ENCODE measurements at places on chromosomes 13 and 19.

DNA sequence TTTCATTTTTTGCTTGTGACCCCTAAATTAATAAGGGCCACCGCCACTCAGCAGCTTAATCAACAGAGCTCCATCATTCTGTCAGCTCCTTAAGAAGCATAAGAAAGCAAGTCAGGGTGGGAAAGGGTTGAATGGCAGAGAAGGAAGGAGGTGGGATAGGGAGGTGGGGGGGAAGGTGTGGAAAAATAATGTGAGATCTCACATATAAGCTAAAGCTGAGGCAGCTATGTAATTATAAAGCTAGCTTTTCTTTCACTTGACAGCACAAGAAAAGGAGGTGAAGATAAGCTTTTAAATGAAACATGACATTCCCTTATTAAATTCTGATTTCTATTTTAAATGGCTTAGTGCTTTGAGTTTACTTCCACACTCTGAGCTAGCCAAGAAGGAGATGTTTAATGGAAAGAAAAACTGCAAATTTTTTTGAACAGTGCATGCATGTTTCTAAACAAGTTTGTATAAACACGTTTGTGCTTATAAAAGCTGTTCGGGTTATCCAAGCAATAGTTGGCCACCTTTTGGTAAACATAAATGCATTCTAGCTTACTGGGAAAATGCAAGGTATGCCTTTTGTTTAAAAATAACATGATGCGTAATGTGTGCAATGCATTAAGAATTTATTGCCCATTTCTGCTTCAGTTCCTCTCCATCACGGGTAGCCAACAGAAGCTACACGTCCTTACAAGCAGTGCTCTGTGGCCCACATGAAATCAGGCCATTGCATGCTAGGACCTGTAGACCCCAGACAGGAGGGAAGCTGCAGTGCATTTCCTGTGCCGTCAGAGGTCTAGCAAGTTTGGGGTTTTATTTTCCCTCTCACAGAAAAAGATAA lies 96.2 kb downstream of the LHFPL6 start:
- DNase-seq = no peak

- DNase-seq = no peak
These were observed 5.2 kb downstream of the CTU1 start for GRCh38 chr19:51102991-51103390.

DNA sequence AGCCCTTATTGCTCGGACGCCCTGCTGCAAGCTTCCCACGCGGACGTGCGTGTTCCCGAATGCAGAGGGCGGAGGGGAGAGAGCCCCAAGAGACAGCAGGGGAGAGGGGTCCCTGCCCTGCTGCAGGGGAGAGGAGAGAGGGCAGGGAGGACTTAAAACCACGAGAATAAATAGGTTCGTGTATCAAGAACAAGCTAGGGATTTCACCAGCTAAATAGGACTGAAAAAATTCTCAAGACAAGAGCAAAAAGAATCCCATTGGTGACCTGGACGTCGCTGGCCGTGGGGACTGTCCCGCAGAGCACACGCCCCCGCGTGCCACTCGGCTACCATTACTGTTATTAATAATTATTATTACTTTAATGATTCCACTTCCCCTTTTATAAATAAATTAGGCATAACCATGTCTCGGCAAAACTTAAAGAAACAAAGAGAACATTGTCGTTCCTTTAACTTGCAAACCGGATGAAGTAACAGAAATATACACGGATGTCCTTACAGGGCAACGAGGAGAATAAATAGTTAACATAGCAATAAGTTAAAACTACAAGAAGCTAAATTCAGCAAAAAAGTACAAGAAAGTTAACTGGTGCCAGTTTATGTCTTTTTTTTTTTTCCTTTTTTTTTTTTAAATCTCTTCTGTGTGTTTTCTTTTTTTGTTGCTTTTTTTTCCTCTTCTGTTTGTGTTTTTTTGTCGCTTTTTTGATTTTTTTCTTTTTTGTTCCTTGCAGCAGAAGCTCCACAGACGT lies 16.6 kb downstream of the PRKCSH start:
- no peak for DNase-seq

- no peak for DNase-seq
These were observed 39.4 kb upstream of the TPM4 start for GRCh38 chr19:16036941-16037340.

DNA sequence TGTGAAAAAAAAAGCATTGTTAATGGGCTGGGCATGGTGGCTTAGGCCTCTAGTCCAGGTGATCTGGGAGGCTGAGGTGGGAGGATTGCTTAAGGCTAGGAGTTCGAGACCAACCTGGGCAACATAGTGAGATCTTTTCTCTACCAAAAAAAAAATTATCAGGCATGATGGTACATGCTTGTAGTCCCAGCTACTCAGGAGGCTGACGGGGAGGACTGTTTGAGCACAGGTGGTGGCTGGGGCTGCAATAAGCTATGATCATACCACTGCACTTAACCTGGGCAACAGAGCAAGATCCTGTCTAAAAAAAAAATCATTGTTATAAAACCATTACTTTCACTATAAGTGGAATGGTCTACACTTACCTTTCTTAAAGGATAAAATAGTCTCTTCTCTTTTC lies 30.4 kb downstream of the GPC6 start:
- no peak for DNase-seq

DNA sequence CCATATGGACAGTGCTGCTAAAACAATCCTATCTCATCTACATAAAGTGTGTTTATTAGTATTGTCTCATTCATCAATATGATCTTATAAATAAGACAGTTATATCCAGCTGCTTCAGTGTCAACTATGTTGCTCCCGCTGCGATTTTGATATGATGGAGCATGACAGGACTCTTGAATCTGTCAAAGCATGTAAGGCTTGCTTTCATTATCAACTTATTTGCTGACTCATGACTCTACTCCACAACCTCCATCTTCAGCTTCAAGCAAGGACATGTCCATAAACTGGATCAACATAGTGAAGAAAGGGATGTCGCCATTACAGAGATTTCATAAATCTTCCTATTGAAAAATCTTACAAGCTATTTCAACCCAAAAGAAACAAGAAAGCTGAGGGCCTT lies 2812.6 kb downstream of the PCDH9 start:
- DNase-seq = no peak

DNA sequence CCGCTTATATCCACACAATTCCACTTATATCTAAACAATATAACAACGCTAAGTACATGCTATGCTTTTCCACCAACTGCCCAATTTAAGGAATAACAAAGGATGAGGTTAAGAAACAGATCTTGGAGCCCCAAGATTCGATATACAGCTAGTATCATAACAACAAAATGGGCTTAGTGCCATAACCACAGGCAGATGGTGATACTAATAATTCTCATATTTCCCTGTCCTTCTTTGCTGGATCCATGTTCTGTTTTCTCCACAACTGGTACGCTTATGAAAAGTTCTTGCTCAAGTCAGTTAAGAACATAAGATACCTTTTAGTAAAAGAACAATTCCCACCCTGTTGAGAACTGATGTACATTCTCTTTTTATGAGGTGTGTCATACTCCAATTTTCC lies 33.9 kb downstream of the CAB39L start:
- no peak for DNase-seq

DNA sequence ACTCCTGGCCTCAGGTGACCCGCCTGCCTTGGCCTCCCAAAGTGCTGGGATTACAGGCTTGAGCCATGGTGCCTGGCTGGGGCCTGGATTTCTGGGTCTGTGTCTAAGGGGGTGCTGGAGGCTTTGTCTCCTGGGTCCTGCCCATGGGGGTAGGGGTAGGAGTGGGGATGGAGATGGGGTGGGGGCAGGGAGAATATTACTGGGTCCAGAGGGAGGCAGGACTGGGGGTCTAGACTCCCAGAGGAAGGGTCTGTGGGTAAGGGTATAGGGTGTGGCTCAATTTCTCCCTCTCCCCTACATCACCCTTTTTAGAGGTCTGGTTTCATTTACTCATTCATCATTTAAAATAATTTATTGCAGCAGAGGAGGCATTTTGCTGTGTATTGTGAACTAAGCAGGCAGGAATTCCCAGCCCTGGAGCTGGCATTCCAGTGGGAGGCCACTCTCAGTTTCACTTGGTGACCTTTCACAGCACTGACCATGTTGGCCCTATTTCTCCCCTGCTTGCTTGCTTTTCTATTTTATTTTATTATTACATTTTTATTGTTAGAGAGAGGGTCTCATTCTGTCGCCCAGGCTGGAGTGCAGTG lies 810 bp upstream of the NFKBID start:
- no peak for DNase-seq
